ENCODE measurements at places on chromosomes 16 and 17. TPM values are rescaled to one million over a fixed set of nuclear protein-coding genes. Genes with fewer than 3 reads are reported as not detected.

Gene ATP2A1
- 0.97 TPM for total RNA-seq

Gene HSPB9
- not detected for total RNA-seq

Gene OR1A1
- total RNA-seq, result not detected

Gene TBC1D3D
- not detected for total RNA-seq

Gene KRTAP2-1
- not detected for total RNA-seq

Gene HOXB5
- total RNA-seq, result 5.9 TPM

Gene TOX3
- total RNA-seq, result not detected

Gene MEIOB
- total RNA-seq, result not detected

DNA sequence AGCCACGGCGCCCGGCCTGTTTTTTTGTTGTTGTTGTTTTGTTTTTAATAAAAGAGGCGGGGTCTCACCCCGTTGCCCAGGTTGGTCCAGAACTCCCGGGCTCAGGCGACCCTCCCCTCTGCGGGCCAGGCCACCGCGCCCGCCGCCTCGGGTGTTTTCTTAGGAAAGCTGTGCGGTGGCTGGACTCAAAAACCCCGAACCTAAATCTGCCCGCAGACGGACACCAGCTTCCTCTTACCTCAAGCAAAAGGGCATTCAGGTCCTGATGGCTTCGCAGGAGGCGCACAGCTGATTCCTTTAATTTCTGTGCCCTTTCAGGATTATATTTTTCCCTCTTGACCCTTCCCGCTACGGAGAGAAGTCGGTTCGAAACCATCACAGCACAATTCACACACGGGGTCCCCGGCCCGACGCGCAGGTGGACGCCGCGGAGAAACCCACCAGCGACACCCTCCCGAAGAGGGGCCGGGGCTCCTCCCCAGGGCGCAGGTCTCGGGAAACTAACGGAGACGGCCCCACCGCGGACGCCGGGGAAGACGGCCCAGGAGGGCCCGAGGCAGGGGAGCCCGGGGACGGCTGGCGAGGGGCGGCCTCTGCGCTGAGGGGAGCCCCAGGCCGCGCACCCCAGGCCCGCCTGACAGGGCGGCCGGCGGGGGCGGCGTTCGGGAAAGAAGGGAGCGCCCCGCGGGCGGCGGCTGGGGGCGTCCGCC is 653 bp downstream of the FANCA start:
- peak overlapping the region; percentile 44 for H3K4me3 ChIP-seq
- no peak for DNase-seq
- H3K27me3 ChIP-seq, result no peaks in the 10 kb centered on the region
- no peak overlapping the region for H3K27ac ChIP-seq
- H3K36me3 ChIP-seq, result no peaks in the 10 kb centered on the region
- H3K4me1 ChIP-seq, result no peaks in the 10 kb centered on the region

- H3K4me1 ChIP-seq, result no peaks in the 10 kb centered on the region
- no peak for DNase-seq
- H3K36me3 ChIP-seq, result no peaks in the 10 kb centered on the region
These were observed at the start of gene CPNE7 for GRCh38 chr16:89575247-89576152. CPNE7 (plus strand) TSS chr16:89575758; CDS start chr16:89575898, 140 bp downstream.

GRCh38 chr17:79907217-79907715 is 68.0 kb upstream of the CBX4 start:
- no peaks in the 10 kb centered on the region for H3K4me1 ChIP-seq
- H3K4me3 ChIP-seq, result no peak overlapping the region
- DNase-seq, result peak; percentile 49
- no peaks in the 10 kb centered on the region for H3K36me3 ChIP-seq

GRCh38 chr17:80585890-80586845 is 41.5 kb downstream of the RPTOR start:
- no peaks in the 10 kb centered on the region for H3K36me3 ChIP-seq
- no peak overlapping the region for H3K27ac ChIP-seq
- no peaks in the 10 kb centered on the region for H3K27me3 ChIP-seq
- no peaks in the 10 kb centered on the region for H3K4me1 ChIP-seq
- no peak for DNase-seq

DNA sequence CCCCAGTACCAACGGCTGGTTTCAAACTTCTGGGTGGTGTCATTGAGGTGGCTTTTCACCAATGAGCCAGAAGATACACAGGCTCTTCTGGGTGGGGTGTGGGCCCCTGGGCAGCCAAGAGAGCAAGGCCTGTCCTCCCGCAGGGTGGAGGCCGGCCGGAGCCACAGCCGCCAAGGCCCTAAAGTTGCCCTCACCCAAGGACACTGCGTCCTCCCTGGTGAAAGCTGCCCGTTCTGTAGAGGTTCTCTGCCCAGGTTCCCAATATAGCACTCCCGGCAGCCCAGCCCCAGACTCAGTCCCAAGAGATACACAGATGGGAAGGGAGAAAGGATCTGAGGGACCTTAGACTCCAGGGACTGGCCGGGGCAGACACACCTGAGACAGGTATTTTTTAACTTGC is 10.7 kb upstream of the CACNG1 start:
- no peaks in the 10 kb centered on the region for H3K27me3 ChIP-seq
- H3K27ac ChIP-seq, result no peak overlapping the region
- no peak overlapping the region for H3K4me3 ChIP-seq
- no peaks in the 10 kb centered on the region for H3K4me1 ChIP-seq
- H3K36me3 ChIP-seq, result no peaks in the 10 kb centered on the region

- no peaks in the 10 kb centered on the region for H3K27me3 ChIP-seq
- H3K4me1 ChIP-seq, result no peaks in the 10 kb centered on the region
- H3K4me3 ChIP-seq, result no peak overlapping the region
- H3K27ac ChIP-seq, result no peak overlapping the region
These were observed 200.0 kb downstream of the CDRT15L2 start for GRCh38 chr17:20779521-20779920.

GRCh38 chr17:71828182-71828596 is 292.6 kb upstream of the SOX9 start:
- H3K27me3 ChIP-seq, result no peaks in the 10 kb centered on the region
- no peak for DNase-seq
- H3K4me1 ChIP-seq, result no peaks in the 10 kb centered on the region
- no peaks in the 10 kb centered on the region for H3K36me3 ChIP-seq

DNA sequence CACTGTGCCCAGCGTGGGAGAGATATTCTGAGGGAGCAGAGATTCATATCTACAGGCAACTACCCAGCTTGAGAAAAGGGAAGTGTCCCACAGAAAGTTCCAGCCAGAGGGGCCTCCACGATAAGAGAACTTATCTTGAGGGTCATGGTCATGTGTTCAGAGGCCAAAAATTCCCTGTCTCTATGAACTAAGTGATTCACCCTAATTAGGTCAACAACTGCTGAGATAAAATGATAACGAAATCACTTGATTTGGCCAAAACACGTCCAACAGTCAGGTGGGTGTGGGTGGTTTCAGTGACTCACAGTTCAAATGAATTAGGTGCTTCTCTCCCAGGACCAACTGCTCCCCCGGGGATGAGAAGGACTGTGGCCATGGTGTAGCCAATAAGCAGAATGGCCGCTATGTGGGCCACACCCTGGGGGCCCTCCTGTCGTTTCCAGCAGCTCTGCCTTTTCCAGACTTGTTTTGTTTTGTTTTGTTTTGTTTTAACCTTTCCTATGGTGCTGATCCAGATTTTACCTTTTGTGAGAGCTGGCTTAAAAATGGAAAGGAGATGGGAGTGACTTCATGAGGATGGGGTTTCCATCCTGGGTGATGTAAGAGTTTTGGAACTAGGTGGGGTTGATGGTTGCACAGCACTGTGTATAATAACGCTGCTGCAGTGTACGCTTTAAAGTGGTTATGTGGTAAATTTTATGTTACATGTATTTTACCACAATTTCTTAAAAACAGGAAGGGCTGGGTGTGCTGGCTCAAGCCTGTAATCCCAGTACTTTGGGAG is 8.7 kb downstream of the DNAI2 start:
- H3K4me1 ChIP-seq, result no peaks in the 10 kb centered on the region
- H3K27me3 ChIP-seq, result no peaks in the 10 kb centered on the region
- H3K36me3 ChIP-seq, result no peaks in the 10 kb centered on the region
- DNase-seq, result no peak

GRCh38 chr17:40017422-40018080 is 2.3 kb downstream of the CSF3 start:
- H3K36me3 ChIP-seq, result no peaks in the 10 kb centered on the region
- H3K4me1 ChIP-seq, result no peaks in the 10 kb centered on the region
- H3K27ac ChIP-seq, result no peak overlapping the region
- no peaks in the 10 kb centered on the region for H3K27me3 ChIP-seq
- no peak overlapping the region for H3K4me3 ChIP-seq
- no peak for DNase-seq

DNA sequence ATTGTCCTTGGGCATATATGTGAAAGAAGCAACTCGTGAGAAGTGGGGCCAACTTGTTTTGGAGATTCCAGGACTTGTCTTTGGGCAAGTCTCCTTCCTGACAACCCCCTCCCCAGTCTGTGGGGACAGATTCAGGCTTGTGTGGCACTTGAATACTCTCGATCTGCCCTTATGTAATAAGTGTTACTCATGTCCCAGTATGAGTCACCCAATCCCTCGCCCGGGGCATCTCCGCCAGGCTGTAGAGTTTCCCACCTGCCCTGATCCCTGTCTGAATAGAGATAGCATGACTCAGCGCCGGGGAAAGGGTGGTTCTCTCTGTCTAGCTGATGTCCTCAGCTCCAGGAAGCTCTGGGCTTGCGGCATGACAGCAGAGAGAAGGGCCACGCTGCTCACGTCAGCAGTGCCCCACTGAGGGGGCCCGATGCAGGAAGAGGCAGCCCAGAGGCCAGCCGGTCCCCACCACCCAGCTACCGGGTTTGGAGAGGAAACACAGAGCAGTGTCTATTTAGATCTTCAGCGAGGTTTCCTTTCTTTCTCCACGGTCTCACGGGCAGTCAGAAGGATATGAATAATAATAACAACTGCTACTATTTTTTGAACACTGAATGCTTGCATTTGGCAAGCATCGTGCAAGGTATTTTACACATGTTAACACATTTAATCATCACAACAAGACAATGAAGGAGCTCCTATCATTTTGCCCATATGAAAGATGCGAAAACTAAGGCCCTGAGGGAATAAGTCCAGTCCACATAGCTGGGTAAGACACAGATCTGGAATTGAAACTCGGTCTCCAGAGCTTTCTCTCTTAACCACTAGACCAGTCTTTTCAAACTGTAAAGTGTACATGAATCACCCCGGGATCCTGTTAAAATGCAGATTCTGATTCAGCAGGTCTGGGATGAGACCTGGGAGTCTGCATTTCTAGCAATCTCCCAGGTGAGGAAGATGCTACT is 426.7 kb upstream of the MAF start:
- H3K27me3 ChIP-seq, result no peaks in the 10 kb centered on the region
- no peak overlapping the region for H3K4me3 ChIP-seq
- H3K4me1 ChIP-seq, result no peaks in the 10 kb centered on the region
- no peaks in the 10 kb centered on the region for H3K36me3 ChIP-seq
- DNase-seq, result peak; percentile 74
- no peak overlapping the region for H3K27ac ChIP-seq

DNA sequence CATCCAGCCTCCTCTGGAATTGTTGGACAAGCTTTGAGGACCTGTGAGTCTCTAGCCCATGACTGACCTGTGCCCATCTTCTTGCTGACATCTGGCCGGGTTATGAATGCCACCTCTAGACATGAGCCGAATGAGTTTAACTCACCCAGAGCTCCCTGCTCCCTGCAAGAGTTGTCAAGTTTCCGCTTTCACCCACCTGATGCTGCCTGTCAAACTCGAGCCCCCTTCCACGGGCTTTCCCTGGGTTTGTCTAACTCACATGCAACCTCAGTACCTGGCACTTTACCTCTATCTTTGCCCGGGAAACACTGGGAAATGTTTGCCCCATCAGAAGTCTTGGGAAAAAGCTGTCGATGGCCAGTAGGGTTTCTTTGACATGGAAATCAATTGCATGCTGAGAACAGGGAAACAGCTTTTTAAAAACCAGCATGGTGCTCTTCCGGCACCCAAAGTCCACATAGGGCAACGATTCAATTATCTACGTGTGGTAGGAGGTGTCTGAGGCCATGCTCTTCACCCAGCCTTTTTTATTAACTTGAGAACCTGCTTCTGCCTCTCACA is 33.8 kb upstream of the DNAH17 start:
- H3K36me3 ChIP-seq, result no peaks in the 10 kb centered on the region
- no peak overlapping the region for H3K4me3 ChIP-seq
- no peaks in the 10 kb centered on the region for H3K4me1 ChIP-seq
- no peak for DNase-seq
- no peak overlapping the region for H3K27ac ChIP-seq

- H3K27ac ChIP-seq, result no peak overlapping the region
- H3K27me3 ChIP-seq, result no peaks in the 10 kb centered on the region
- no peak for DNase-seq
- no peaks in the 10 kb centered on the region for H3K36me3 ChIP-seq
- H3K4me1 ChIP-seq, result no peaks in the 10 kb centered on the region
These were observed 4.8 kb upstream of the AARSD1 start for GRCh38 chr17:42969001-42969581.

Data from aorta (tissue), 5 donors.